Vagina (tissue), 2 donors: ENCODE measurements at places on chromosomes 1 and 21.
A peak's percentile ranks its signal among the peaks of the same experiment; 100 is the strongest.

DNA sequence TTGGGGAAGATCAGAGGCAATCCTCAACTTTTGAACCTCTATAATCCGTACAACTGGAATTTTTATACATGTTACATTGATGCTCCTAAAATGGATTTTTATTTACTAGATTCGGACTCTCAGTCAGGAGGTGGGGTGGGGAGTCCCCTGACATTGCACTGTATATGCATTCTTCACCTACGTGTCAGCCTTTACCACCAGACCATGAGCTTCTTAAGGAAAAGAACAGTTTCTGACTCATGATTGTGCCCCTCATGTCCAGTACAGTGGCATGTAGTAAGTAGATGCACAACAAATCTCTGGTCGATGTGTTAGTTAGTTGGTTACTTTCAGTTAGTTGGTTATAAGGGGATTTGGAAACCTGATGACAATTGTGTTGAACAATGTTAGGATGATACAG lies 15.4 kb downstream of the LPAR3 start:
- DNase-seq, result no peak

DNA sequence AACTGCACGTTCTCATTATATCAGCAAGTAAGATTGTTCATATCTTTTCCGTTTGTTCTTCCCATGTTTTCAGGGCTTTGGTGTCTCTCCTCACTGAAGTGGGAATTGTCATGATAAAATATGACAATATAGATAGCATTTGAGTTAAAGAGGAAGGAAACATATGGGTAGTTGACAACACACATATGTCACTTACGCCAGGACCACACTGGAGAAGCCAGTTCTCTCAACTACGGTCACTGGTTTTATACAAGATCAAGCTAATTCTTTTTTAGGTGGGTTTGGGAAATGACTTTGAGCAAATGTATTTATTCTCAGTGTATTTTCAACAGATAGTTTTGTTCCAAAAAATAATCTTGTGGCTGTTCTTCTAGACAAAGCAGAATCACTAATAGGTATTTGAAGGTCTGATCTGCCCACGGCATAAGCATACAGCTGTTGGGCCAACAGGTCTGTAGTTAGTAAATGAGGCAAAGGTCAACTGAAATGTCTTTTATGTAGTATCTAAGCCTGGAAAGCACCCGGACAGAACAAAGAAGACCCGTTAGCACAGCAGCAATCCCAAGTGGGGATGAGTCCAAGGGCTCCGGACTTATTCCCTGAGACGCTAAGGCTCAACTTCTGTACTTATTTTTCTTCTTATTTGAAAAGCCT lies 433.6 kb upstream of the ZP4 start:
- no peak for DNase-seq

- no peak for DNase-seq
Observed at GRCh38 chr1:162357681-162358266, 18.9 kb downstream of the SPATA46 start.

GRCh38 chr1:48831120-48831978 lies 54.7 kb upstream of the BEND5 start:
- no peak for DNase-seq

DNA sequence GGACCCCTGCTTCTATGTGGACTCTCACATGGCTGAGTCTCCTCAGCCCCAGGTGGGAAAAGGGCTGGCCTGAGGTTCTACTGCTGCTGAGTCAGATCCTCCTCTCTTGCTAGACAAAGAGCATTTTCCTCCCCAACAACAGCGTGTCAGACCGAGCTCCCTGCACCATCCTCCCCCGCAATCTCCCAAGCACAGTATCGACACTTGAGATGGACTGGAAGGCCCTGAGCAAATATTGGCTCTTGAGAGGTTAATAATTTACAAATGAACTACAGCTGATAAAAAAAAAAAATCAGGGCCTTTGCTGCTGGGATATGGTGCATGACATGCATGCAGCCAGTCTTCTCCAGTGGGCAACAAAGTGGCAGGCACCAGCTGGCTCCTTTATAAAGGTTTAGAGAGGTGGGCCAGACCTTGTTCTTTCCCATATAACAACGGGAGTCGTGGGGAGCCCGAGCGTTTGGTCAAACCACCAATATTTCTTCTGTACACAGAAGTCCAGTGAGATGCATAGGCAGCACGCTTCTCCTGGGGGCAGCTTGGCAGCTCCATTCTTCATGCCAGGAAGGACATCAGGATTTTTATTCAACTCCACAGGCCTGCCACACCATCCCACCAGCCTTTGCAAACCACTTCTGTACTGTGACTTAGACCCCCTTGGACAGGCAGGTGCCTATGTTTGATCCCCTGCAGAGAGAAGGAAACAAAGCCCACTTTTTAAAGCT lies 55.4 kb upstream of the CAMK1G start:
- no peak for DNase-seq

DNA sequence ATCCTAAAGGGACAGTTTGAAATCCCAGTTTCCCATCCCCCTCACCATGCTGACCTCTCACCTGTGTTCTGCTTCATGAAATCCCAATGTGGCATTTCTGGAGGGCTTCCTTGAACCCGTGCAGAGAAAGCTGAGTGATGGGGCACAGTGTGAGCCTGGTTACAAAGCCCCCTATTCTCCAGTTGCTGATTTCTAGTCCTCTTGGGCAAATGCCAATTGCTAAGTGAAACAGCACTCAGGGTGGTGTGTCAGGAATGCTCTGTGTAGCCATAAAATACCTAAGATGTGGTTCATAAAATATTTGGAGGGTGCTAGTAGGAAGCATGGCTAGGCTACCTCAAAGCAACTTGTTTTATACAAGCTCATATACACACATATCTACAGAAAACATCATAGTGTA lies 32.0 kb downstream of the SUSD4 start:
- DNase-seq, result no peak

DNA sequence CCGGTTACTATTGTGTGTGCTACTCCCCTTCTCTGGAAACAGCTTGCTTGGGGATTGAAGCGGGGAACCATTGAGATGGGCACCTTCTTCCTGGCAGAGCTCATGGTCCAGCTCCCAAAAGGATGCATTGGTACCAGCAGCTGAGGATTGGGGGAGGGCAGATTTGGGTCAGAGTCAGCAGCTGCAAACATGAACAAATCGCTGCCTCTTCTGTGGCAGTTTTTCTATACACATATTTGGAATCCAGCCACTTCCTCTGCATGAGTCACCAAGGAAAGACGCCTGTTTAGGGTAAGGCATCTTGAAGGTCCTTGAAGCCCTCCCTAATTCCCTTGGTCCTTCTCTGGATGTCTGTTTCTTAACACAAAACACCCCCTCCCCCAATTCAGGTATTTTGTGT lies 104.7 kb downstream of the DAB1 start:
- no peak for DNase-seq

GRCh38 chr1:161737625-161738024 lies 12.0 kb upstream of the DUSP12 start:
- no peak for DNase-seq

DNA sequence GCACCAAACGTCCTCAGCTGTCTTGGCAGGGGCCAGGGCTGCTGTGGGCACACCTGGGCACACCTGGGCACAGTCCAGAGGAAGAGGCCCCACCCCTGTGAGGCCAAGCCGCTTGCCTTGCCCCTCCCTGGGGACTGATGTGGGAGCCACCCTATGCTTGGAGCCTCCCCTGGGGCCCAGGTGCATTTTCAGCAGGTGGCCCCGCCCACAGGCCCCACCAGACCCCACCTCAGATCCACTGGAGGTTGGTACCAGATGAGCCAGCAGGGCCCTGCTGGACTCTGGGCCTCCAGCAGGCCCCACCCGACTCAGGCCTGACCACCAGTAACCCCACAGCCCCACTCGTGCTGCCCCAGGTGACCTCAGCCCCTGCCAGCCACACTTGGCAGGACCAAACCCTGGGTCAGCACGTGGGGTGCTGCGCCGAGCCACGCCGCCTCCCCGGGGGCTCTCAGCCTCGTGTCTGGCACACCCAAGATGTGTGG lies 8.8 kb downstream of the SLC19A1 start:
- DNase-seq, result no peak

GRCh38 chr1:7565099-7565750 lies 205.9 kb upstream of the VAMP3 start:
- DNase-seq, result no peak

GRCh38 chr1:78678324-78678723 lies 28.7 kb downstream of the IFI44 start:
- no peak for DNase-seq

GRCh38 chr1:24490101-24490781 lies 12.4 kb upstream of the RCAN3 start:
- no peak for DNase-seq

DNA sequence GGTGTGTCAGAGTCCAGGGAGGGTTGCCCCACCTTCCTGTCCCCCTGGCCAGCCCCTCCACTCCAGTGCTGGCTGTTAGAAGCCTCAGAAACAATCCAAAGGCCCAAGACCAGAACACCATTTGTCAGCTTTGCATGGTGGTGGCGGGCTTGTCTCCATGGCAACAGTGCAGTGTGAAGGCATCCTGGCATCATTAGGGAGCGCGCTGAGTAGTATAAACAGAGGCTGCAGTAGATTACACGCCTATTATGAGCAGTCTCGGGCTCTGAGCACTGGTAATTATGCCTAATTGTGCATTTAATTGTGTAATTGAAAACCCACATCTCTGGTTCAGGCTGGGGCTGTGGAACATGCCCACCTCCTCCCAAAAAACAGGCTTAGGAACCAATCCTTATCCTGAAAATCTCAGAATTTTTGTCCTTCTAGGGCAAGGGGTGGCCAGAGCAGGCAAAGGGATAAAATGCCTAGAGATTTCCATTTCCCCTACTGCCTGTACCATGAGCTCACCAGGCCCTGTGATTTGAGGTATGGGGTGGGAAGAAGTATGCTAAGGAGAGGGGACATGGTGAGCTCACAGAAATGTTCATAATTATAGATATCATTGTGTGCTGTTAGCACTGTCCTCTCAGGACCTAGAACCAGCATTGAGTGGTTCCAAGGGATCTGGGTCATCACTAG lies 11.7 kb downstream of the NKAIN1 start:
- DNase-seq, result no peak

DNA sequence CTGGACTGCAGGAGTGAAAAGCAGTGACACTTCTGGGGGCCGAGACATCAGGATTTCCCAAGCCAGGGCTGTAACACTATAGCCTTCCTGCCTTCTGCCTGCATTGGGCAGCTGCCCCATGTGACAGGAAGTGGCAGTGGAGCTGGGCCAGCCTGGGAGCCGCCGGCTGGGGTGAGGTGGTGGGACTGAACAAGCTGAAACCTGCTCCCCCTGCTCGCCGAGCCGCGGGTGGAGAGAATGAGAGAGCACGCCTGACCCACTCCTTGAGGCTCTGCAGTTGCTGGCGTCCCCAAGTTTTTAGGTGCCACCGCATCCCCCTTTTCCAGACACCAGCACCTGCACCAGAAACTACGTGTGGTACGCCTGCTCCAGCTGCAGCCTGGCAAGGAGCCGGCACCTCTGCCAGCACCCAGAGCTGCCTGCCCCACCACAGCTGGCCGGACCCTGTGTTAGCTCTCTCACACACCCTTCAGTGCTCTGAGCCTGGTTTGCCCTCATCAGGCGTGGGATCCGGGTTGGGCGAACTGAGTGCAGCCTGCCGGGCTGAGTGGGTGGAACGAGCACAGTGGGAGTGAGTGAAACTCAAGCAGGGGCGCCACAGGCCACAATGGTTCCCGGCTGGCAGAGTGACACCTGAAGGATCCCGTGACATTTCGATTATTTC lies 119.4 kb downstream of the AKT3 start:
- DNase-seq, result no peak

DNA sequence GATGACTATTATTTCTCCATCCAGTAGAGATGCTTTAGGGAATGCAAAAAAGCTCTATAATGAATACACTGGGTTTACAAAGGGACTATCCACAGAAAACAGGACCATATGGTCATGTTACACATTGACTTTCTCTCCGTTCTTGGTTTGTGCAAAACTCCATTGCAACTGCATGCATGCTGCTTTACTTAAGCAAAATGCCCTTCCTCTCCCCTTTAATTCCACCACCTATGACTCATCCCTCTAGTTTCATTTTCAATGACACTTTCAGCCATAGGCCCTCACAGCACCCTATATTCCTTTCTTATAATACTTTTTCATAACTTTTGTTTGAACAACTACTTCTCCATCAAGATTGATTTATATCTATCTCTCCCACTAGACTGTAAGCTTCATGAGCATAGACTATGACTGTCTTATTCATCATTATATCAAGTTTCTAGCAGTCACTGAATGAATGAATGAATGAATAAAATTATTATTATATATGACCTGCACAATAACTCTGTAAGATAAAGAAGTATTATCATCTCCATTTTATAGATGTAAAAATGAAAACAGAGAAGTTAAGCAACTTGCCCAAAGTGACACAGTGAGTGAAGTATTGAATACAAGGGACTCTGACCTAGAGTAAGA lies 248.9 kb downstream of the PLPP3 start:
- DNase-seq, result no peak

- no peak for DNase-seq
Observed at GRCh38 chr1:209710093-209710492, 5.4 kb downstream of the HSD11B1 start.

DNA sequence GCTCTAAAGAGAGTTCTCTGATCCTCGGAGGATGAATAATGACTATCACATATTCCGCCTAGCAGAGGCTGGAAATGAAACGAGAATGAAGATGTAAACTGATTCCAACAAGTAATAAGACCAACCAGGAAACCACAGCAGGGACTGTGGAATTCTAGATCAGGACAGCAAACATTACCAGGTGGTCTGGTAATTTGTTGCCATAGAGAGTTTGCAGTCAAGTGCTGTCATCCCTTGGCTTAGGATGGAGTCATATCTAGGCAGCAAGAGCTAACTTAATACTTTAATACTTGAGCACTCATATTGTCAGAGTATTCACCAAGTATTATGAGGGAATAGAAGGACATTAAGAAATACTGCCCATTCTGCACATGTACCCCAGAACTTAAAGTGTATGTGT lies 45.1 kb upstream of the MUTYH start:
- DNase-seq, result no peak

- no peak for DNase-seq
Observed at GRCh38 chr1:171213559-171214454, 28.7 kb downstream of the FMO2 start.

GRCh38 chr1:183131166-183131565 lies 54.9 kb upstream of the LAMC2 start:
- DNase-seq, result no peak

GRCh38 chr21:39088831-39089380 lies 94.3 kb downstream of the PSMG1 start:
- peak; percentile 84 for DNase-seq

DNA sequence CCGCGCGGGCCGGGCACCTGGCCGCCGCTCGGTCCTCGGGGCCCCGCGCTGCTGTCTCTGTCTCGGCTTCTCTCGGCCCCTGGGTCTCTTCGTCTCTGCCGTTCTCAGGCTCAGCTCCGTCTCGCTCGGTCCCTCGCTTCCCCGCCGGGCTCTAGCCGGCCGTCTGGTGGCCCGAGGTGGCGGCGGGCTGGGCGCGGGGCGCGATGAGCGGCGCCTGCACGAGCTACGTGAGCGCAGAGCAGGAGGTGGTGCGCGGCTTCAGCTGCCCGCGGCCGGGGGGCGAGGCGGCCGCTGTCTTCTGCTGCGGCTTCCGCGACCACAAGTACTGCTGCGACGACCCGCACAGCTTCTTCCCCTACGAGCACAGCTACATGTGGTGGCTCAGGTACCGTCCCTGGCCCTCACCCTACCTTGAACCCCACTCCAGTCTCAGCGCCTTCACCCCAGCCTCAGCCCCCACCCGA lies 355 bp downstream of the SHISAL2A start:
- no peak for DNase-seq

GRCh38 chr1:48776393-48777218 lies at the start of gene BEND5:
TSS of gene BEND5 (minus strand) at chr1:48776891. CDS start at chr1:48776831, 60 bp downstream.
- no peak for DNase-seq
